HuH-7 (cell line): ENCODE measurements at places on chromosomes 4 and X.

- DNase-seq, result no peak
These were observed 169.4 kb upstream of the TEX13C start for GRCh38 chrX:125150231-125150630.

GRCh38 chrX:107025545-107025944 is 25.5 kb upstream of the MORC4 start:
- DNase-seq, result peak; percentile 9

- no peak for DNase-seq
These were observed 16.1 kb downstream of the AFP start for GRCh38 chr4:73451981-73452747.

DNA sequence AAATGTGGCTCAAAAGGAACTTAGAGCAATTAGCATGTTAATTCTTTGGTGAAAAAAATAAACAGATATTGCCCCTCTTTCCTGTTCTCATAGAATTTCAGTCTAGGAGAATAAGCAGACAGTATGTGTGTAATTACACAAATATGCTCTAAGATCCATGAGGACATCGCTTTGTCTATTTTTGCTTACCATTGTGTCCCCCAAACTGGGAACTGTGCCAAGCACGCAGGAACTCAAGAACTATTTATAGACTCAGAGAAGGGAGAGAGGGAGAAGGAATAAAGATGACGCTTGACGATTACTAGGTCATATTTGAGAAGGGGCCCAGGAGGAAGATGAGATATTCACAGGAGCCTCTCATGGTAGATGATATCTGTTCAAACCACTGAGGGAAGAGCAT is 692.6 kb downstream of the RAB28 start:
- DNase-seq, result no peak

GRCh38 chr4:76756416-76756815 is 141.5 kb downstream of the SOWAHB start:
- DNase-seq, result no peak

GRCh38 chr4:40196272-40196671 is 559 bp upstream of the RHOH start:
- DNase-seq, result no peak

DNA sequence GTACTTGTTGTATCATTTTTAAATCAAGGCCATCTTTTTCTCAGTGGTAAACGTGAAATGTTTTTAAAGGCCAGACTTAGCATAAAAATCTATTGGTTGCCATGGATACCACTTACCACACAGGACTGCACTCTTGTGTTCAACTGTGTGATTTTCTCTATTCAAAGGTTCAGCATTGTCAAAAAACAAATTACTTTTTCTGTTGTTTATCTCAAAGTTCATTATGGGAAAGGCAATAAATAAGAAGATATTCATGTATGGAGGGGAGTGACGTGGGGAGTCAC is 231.0 kb upstream of the GATB start:
- no peak for DNase-seq

GRCh38 chrX:152614791-152615190 is 22.9 kb upstream of the GABRQ start:
- DNase-seq, result no peak

GRCh38 chrX:150409486-150409885 is 46.4 kb downstream of the MAMLD1 start:
- DNase-seq, result no peak

- DNase-seq, result no peak
These were observed 15.6 kb downstream of the DGKQ start for GRCh38 chr4:957581-958313.

GRCh38 chrX:72110051-72110875 is 21.5 kb downstream of the RTL5 start:
- DNase-seq, result no peak

- DNase-seq, result no peak
These were observed 19.4 kb upstream of the AGA start for GRCh38 chr4:177461606-177462005.

GRCh38 chr4:23828020-23828715 is 61.7 kb downstream of the PPARGC1A start:
- no peak for DNase-seq

DNA sequence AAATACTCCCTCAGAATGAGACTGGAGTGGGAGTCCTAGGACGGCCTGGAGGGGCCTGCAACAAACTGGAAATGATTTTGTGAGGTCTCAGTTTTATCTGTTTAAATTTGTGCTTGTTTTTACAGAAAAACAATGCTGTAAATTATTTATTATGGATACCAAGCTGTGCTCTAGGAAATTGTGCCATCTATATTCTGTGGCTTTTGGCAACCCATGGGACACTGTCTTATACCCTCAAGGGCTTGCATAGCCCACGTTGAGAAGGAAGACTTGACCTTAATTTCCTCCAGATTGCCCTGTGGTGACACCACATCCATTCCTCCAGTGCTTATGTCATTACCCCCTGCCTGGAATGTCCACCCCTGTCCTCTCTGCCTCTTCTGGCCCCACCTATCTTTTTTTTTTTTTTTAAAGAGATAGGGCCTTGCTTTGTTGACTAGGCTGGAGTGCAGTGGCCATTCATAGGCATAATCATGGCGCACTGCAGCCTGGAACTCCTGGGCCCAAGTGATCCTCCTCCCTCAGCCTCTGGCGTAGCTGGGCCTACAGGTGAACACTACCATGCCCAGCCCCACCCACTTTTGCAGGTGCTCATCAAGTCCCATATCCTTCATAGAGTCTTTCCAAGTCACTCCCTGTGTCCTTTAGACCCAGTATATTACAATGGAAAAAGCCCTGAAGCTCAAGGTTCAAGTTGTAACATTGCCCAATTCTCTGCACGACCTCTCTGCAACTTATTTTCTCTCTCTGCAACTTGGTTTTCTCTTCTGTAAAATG is 77.4 kb downstream of the HPRT1 start:
- no peak for DNase-seq

- no peak for DNase-seq
These were observed 281.3 kb downstream of the PPP3CA start for GRCh38 chr4:101065935-101066485.

- DNase-seq, result no peak
These were observed 99.1 kb upstream of the AFAP1 start for GRCh38 chr4:8038719-8039251.

DNA sequence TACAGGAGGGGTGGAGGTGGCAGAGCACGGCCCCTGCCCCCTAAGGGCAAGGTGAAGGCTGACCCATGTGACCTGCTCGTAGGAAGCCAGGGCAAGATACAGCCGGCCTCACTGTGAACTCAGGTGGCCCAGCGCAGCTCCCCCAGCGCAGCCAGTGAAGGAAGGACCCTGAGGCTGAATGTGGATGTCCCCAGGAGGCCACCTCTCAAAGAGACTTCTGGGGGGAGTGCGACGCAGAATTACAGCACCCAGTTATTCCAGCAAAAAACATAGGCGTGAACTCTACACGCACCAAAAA is 52.6 kb downstream of the ZFYVE28 start:
- no peak for DNase-seq

DNA sequence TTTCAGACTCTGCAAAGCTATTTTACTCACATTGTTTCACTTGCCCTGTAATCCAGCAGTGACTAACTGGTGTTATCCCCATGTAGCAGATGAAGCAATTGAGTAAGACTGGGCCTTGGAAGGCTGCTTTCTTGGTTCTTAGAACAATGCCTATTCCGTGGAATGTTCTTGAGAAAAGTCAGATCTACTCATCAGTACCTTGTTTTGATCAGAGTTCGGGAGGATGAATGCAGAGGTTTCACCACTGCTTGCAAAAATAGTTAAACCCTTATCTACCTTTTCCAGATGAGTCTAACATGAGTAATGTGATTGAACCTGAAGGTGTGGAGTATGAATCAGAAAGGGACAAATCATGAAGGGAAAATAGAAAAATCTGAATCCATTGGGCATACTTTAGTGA is 1.8 kb downstream of the MAOB start:
- no peak for DNase-seq

DNA sequence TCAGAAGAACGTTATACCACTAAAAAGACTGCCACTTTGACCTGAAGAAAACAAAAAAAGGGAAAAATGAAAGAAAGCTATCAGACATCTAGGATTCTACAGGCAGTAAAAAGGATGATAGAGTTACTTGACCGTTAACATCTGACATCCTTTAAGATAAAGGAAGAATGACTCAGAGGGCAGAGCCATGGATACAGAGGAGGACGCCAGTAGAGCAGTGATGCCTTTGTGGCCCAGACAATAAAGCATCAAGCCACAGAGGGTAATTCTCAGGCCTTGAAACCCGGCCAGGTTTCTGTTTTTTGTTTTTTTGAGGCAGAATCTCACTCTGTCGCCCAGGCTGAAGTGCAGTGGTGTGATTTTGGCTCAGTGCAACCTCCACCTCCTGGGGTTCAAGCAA is 9.5 kb upstream of the BEX1 start:
- no peak for DNase-seq

DNA sequence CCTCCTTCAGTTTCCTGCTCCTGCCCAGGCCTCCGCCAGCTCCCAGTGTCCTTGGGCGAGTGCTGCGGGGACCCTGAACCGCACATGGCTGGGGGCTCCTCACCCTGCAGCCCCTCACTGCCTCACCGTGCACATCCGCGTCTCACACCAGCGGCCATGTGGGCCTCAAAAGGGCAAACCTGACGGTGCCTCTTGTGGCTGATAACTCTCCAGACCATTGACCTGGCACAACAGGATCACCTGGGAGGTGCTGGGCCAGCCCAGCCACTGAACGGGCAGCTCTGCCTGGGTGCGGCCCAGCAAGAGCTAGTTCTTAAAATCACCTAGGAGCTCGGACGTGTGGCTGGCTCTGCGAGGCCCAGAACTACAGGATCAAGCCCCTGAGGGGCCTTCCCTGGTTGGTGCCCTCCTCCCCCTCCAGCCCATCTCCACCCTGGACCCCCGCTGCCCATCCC is 4.1 kb upstream of the S100P start:
- DNase-seq, result no peak

- no peak for DNase-seq
These were observed 31.4 kb downstream of the VCX2 start for GRCh38 chrX:8139716-8140115.

GRCh38 chr4:20354120-20354519 is 102.4 kb downstream of the SLIT2 start:
- DNase-seq, result no peak

- DNase-seq, result no peak
These were observed 13.3 kb downstream of the CXCR3 start for GRCh38 chrX:71604796-71605568.

GRCh38 chr4:48796191-48796926 is 16.3 kb upstream of the FRYL start:
- DNase-seq, result no peak

GRCh38 chr4:26594778-26595177 is 10.9 kb downstream of the TBC1D19 start:
- no peak for DNase-seq

GRCh38 chr4:159117968-159118367 is 15.1 kb downstream of the RAPGEF2 start:
- DNase-seq, result no peak

DNA sequence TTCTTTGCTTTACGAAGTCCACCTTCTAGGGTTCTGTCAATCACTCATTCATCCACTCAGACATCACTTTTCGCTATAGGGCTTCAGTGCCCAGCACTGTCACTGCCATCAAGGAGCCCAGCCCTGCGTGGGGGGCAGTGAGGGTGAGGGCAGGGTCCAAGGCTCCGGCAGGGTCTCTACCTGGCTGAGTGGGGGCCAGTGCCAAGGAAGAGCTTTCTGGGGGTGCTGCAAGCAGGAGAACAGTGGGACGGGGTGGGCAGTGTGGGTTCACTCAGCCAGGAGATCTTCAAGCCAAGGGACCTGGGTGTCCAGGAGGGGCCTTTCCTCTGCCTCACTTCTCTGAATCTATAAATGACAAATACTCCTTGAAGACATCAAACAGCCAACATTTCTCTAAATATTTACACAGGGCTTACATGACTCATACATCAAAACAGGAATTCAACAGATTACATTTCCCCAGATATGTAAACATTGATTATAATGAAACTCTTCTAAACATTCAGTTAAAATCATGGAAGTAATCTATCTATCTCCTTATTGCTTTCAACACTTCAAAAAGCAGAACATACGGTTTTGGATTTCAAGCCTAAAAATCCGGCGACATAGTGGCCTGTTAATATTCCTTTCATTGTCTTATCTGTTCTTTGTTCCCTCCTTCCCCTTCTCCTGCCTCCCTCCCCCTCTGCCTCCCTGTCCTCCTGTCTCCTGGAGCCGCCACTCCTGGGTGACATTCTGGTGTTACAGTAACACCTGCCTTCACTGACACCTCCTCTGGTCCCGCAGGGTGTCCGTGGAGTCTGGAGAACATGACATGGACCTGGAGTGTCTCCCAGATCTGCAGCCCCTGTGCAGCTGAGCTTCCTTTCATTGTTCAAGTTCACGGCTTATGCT is 94.4 kb upstream of the ADRA2C start:
- no peak for DNase-seq

GRCh38 chr4:159015841-159016240 is 87.0 kb upstream of the RAPGEF2 start:
- no peak for DNase-seq

GRCh38 chr4:121943941-121944340 is 7.9 kb downstream of the TRPC3 start:
- DNase-seq, result peak; percentile 40

DNA sequence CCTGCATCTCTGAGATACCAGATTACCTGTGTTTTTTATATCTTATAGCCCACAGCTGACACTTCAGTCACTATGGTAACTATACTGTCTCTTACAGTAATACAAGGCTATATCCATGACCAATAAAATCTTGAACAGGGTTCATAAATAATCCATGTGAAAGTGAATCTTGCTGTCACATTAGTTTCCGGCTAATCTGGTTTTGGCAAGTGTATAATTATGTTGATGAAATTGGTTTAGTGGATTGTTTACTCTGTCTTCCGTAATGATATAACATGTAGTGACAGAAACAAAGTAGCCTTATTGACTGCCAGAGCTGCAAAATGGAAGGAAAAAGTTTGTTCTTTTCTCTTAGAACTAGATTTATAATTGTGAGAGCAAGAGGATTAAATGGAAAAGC is 686.6 kb upstream of the PABPC4L start:
- DNase-seq, result no peak

DNA sequence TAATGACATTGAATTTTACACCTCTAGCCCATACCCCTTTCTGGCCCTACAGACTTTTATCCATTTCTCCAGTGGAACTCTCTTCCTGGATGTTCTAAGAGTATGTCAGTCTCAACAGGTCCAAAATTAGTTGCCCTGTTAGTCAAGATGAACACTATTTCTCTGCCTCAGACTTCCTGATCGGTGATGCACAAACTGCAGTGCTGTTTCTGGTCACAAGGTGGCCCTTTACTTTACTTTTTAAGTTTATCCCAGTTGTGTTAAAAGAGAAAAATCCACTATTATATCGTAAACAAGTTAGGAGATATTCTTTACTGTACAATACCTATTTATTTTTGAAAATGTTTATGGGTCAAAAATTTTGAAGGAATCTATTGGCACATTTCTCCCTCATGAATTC is 13.1 kb downstream of the TCEAL7 start:
- DNase-seq, result peak; percentile 32

- DNase-seq, result no peak
These were observed 1729.3 kb downstream of the C4orf33 start for GRCh38 chr4:130825284-130825683.

GRCh38 chr4:53059256-53059655 is 197.1 kb downstream of the RASL11B start:
- no peak for DNase-seq

DNA sequence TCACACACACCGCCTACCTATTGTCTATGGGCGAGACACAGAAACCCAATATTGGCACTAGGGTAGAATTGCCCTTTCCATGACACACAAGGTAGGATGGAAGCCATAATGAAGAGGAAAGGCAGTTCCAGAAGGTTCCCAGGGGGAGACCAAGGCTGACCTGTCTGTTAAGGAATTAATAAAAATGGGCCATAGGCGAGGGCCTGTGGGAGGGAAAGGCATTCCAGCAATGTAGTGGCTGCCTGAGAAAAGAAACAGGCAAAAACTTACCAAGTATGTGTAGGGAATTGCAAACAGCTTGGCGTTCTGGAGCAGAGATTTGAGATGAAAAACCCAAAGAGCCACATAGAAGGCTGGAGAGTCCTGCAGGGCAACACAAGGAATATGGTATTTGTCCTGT is 19.1 kb downstream of the MAGED2 start:
- no peak for DNase-seq
